ENCODE measurements at places on chromosomes 3 and 15.

DNA sequence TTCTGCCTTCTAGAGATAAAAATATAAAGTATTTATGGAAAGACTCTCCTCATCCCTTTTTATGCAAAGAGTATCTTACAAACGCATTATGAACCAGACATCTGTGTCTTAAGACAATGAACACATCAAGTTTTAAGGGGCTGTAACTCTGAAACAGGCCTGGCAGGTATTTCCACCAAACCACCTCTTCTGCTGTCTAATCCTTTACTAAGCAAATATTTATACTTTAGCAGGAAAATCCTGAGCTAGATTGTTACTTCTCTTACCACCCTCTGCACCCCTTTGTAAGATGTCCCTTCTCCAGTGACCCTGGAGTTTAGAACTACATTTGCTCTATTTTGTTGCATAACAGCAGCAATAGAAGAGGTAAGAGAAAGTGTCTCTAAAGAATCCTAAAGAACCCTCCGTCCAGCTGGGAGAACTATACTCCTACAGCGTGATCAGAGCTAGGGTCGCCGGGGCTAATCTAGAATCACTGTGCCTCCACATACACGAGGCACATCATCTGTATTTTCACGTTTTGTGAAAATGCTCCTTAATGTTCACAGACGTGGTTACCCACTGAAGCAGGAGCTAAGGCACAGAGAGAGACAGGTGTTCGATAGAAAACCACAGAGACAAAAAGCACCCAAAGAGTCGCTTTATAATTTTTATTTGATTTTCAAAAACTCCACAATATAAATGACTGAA, 129.6 kb downstream of the FOXP1 start:
- peak; percentile 33 for DNase-seq

GRCh38 chr15:31740203-31740602, 290.1 kb upstream of the CHRNA7 start:
- DNase-seq, result no peak

- no peak for DNase-seq
These were observed 9.3 kb downstream of the MKRN3 start for GRCh38 chr15:23574742-23575141.

DNA sequence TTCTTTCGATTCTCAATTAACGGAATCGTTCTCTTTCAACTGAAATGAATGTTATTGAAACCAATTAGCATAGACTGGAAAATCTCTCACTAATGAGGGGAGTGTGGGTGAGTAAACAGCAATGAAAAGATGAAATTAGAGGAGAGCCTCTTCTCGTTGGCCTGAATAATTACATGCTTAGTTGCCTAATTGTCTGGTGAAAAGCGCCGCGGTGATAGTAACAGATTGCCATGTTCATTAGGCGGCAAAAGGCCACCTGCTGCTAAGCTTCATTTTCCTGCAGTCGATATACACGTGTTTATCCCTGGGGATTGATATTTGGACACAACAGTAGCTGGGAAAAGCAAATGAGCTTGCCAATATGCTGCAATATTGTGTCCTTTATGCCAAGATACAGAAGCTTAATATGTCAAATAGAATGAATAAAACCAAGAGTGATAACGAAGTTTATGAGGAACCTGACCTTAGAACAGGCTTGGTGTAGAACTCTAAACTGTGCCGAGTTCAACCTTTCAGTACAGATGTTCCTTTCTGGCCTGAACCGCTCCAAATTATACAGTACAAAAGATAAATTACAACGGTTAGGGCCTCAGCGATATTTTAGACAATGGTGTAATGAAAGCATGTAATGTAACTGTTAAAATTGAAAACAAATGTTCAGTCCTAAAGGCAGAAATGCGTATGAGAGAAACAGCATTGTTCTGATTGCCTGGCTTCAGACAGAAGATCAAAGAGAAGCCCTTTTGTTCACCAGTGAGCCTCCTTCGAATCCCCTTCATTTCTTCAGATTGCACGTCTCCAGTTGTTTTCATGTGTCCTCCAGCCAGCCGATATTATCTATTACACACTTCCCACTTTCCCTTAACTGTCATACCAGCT, 185.2 kb downstream of the SHOX2 start:
- no peak for DNase-seq

- DNase-seq, result no peak
These were observed 100.3 kb downstream of the FSIP1 start for GRCh38 chr15:39682366-39682765.

DNA sequence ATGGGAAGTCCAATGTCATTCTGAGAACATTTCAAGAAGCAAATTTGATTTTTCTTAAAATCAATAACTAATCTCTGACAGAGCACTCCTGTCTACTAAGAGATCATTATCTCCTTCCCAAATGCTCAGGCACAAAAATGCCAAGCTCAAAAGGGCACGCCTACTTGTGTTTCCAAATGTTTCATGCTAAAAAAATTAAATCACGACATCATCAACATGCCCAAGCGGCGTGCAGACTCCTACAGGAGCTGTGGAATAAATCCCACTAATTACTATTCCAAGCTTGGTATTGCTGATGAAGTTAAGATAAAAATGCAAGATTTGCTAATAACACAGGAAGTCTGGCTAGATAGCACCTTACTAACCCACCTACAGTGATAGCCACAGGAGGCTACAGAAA, 140.8 kb downstream of the OSBPL10 start:
- no peak for DNase-seq

DNA sequence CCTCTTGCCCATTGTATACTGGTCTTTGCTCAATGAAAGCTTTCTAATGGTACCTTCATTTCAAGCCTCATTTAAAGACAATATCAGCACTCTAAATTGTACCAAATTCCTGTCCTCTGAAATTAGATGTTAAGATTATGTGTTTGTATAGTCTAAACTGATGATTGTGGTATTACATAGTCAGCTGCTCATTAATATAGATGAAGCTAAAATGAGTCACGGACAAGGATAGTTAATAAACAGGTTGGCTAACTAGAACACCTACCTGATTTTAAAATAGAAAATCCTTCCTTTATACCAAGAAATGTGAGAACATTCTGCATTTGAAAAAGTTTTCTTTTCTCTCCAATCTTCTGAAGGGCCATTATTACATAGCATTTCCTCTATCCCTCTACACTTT, 2.9 kb downstream of the PRKCI start:
- no peak for DNase-seq

DNA sequence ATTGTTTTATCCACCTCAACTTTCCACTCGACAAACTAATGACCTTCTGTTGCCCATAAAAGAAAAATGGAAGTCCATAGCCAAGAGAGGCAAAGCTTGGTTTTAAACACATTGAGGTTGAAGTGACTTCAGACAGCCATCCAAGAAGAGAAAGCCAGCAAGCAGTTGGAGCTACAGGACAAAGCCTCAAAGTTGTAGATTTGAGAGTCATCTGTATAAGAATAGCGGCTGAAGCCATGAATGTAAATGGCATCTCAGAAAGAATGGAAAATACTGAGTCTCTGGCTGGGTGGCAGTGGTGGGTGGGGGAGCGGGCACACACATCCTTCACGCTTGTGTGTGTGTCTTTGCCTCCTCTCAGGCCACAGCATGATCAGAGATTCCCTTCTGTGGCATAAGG, 124.1 kb upstream of the CHRM5 start:
- DNase-seq, result no peak

GRCh38 chr3:105327662-105328337, 38.9 kb upstream of the ALCAM start:
- DNase-seq, result no peak

DNA sequence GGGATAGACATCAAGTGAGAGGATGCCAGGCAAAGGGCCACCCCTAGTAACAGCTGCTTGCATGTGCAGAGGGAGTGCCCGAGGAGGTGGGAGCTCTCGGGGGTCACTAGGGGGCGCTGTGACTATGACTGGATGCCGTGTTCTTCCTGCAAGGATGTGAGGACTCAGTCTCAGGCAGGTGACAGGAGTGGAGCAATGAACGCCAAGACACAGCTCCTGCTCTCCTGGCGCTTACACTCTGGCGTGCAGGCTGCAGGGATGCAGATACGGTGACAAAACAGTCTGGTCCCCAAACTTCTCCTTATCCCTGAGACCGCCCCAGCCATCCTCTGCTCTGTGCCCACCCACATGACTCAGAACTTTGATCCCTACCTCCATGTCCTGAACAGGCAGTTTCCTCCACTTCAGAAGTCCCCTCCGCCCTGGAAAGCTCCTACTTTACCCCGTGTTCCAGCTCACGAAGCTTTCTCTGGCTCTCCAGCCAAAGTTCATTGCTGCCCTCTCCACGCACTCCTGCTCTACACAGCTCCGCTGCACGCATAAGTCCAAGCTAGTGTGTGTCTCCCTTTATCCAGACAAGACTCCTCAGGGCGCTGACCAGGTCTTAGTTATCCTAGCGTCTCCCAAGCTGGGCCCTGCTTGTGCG, 14.7 kb downstream of the RHOV start:
- peak; percentile 89 for DNase-seq

DNA sequence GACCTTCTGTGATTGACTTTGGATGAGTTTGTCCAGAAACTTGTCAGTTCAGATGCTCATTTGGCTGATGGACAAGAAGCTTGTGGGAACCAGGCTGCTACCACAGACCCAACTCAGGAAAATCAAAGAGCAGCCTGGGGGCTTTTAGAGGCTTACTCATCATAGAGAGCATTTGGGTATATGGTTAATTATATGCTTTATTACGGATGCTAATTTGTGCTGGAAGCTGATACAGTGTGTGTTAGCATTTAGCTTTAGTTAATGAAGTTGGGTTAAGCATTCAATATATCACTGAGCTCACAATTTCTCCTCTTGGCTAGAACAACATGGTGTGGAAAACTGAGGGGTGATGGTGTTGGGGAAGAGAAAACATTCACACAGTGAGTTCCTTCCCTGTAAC, 664.2 kb upstream of the CFAP20DC start:
- DNase-seq, result no peak

DNA sequence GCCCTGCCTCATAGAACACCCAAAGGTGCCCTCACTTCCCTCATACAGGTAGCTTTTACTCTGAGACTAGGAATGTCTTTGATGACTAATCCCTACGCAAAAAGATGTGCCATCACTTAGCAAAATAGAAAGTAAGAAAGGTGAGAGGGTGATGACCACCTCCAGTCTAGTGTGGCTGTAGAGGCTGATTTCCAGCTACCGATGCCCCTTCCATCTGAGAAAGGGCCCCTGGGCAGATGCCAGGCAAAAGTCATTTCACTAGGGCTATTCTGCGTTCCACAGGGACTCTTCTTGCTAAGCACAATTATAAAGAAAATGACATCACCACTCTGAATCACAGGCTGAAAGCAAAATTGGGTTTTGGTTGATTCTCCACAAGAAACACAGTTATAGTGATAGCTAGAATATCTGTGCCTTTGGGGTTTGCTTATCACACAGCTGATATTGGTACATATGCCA, 77.4 kb downstream of the RBPMS2 start:
- no peak for DNase-seq

- DNase-seq, result no peak
These were observed 216.3 kb upstream of the MLF1 start for GRCh38 chr3:158354713-158355112.

- DNase-seq, result no peak
These were observed 289.8 kb downstream of the ARPP21 start for GRCh38 chr3:35929158-35929557.

GRCh38 chr15:52104532-52105004, 8.0 kb downstream of the BCL2L10 start:
- no peak for DNase-seq
